ENCODE measurements at places on chromosomes 3 and 15.

DNA sequence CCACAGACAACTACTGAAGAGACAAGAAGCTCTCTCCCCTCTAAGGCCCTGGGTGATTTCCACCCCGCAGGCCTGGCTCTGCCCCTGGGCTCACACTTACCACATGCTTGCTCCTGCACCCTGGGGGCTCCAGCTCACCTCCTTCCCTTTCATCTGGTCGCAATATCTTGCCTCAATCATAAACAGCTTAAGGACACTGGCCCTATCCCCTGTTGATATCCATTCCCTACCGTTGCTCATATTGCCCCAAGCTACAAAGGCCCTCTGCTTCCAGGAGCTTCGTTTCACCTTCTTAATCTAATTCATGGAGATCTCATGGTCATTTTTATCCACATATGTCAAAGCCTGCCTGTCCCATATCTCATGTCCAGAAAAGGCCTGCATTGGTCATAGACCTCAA, 46.0 kb upstream of the TSEN2 start:
- no peak for DNase-seq

GRCh38 chr3:113204371-113204770, 7.0 kb upstream of the BOC start:
- no peak for DNase-seq

- DNase-seq, result no peak
Observed at GRCh38 chr3:48157202-48157840, 30.9 kb downstream of the CDC25A start.

DNA sequence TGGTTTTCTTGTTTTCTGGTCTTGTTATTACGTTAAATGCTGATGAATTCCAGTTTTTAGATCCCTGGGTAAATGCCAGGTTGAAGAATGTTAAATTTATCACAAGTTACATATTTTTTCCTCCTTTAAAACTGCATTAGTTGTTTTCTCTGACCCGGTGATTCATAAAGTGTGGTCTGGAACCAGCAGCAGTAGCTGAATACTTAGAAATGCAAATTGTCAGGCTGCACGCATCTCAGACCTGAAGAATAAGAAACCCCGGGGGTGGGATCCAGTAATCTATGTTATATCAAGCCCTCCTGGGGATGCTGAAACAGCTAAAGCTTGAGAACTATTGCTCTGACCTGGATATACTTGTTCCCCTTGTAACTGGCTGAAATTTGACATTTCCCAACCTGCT, 69.1 kb downstream of the PEX5L start:
- no peak for DNase-seq

DNA sequence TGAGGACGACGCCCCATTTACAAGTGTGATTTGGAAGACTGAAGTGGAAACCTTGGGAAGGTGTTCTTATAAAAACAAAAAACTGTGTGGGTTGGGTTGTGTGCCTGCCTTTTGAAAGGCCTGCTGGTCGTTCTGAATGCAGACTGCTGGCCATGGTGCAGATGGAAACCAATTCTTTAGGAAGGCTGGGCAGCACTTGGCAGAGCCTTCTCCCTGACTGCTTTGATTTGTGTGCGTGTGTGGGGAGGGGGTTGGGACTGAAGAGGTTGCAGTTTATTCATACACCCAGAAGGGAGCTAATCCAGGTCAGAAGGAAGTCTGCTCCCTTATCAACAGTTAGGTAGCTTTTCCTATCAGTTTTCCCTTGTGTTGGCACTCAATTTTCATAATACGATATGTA, 288.7 kb downstream of the SOX2 start:
- no peak for DNase-seq

DNA sequence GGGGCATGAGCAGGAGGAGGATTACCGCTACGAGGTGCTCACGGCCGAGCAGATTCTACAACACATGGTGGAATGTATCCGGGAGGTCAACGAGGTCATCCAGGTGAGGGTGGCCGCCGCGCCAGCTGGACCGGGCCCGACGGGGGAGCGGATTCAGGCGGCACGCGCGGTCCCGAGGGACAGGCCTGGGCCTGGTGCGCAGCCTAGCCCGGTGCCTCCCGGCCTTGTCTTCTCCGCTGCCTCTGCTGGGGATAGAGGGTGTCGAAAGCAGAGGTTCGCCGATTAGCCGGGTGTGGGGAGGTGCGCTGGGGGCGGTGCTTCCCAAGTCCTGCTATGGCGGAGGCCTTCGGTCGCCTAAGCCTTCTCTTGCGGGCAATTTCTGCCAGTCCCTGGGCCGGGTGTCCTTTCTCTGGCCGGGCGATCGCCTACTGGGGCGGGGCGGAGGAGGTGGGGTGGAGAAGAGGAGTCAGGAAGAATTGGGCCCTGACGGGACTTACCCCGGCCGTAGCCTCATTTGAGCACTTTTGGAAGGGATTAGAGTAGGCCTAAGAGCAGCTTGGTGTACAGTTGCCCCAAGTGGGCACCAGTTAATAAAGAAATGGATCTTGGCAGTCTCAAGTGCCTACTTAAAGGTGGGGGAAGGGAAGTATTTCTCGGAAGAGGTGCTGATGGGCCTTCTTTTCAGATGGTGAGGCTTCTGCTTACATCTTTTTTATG, 940 bp downstream of the ARIH1 start:
- peak; percentile 65 for DNase-seq

GRCh38 chr15:81812456-81812855, 233.4 kb downstream of the MEX3B start:
- no peak for DNase-seq

DNA sequence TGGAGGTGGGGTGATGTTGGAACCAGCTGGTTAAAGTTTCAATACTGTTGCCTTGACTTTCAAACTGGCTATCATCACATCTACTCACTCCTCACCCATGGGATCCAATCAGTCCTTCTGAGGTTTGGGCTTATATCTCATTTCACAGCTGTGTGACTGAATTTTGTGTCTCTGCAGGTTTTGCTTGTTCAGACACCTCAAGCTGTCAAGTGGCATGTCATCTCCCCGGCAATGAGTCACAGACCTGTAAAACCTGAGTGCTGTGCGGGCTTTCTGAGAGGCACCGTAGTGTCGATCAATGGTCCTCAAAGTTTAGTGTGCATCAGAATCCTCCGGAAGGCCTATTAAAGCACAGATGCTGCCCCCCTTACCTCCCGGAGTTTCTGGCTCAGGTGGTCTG, 86.4 kb upstream of the RORA start:
- no peak for DNase-seq

DNA sequence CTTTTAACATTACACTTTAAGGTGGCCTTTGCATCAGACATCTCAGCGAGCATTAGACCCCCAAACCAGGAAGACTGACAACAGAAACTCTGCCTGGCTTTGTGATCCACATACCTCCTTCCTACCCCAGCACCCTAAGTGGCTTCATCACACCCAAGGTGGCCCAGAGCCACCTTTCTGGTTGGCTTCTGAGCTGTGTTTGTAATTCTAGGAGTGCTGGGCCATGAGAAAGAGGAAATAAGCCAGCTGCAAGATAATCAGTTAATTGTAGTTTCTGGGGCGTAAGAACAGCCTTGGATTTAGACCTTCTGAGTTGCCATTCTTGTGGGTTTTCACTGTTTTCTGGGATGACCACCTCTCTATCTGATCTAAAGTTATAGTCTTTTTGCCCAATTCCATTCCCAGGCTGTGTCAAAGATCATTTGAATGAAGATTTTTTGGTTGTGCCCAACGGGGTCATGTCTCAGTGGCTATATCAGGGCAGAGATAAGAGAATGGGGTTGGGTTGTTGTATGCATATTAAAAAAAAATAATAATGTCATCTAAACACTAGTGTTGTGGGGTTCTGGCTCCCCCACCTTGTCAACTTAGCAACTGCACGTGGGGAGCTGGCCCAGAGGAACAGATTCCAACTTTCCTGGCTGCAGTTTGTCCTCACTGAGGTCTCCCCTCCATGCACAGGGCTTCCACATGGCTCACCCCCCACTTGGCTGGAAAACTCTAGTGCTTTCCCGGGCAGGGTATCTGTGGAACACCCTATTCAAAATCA, 234.8 kb upstream of the WNT5A start:
- no peak for DNase-seq

Data from effector memory CD4-positive, alpha-beta T cell (primary cell).